Cardiac fibroblast (primary cell): ENCODE measurements at places on chromosomes 7 and 10.
A peak's percentile ranks its signal among the peaks of the same experiment; 100 is the strongest.

- peak; percentile 97 for DNase-seq
Measured at GRCh38 chr7:121530227-121531174, 134.4 kb upstream of the FAM3C start.

- no peak for DNase-seq
Measured at GRCh38 chr7:25263337-25263736, 35.1 kb upstream of the NPVF start.

- DNase-seq = no peak
Measured at GRCh38 chr10:59587083-59587755, 122.4 kb downstream of the SLC16A9 start.

DNA sequence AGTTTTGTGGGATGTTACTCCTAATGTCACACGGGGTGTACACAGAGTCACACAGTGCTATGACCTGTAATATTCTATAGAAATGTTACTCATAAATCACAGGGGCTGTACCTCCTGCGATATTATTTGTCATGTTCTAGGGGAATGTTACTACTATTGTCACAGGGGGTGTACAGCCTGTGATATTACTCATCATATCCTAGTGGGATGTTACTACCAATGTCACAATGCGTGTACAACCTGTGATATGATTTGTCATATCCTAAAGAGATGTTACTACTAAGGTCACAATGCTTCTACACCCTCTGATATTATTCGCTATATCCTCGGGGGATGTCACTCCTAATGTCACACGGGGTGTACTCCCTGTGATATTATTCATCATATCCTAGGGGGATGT lies 7.6 kb upstream of the CCZ1B start:
- DNase-seq = no peak

- no peak for DNase-seq
Measured at GRCh38 chr7:150580638-150581394, 13.6 kb downstream of the GIMAP4 start.

- no peak for DNase-seq
Measured at GRCh38 chr10:127195041-127195506, 1.3 kb downstream of the INSYN2A start.

DNA sequence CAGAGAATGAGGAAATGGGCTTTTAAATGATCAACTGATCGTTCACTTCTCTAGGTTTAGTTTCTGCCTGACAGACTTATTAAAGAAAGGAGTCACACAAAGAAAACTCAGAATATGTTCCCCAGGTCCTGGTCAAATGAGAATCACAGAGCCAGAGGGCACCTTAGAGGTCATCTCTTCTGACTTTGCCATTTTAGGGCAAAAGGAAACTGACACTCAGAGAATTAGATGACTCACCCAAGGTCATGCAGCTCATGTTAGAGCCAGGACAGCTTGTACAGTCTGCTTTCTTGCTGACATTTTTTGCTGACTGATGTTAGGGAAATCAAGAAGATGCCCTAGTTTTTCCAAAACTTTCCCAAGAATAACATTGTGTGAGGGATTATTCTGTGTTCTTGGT lies 312.7 kb upstream of the SP8 start:
- DNase-seq = no peak

GRCh38 chr7:47688311-47689100 lies 106.6 kb upstream of the TNS3 start:
- DNase-seq = no peak

DNA sequence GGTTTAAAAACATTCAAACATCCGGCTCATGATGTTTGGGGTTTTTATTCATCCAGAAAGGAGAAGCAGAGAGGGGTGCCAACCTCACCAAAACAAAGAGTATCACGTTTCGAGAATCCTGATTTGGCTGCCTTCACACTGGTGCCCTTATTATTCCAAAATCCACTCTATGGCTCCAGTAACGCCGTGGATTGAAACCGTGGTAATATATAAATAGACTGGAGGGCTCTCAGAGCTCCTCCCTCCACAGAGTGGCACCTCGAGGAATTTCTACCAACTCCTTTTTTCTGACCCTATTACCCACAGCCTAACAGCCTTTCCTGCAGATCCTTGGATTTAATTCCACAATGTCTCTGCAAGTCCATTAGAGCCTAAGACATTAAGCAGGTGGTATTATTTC lies 353.6 kb downstream of the CRPPA start:
- no peak for DNase-seq

- no peak for DNase-seq
Measured at GRCh38 chr7:92636018-92636560, 45.9 kb upstream of the FAM133B start.

- DNase-seq = peak; percentile 8
Measured at GRCh38 chr7:44912775-44913347, 27.5 kb upstream of the PURB start.

DNA sequence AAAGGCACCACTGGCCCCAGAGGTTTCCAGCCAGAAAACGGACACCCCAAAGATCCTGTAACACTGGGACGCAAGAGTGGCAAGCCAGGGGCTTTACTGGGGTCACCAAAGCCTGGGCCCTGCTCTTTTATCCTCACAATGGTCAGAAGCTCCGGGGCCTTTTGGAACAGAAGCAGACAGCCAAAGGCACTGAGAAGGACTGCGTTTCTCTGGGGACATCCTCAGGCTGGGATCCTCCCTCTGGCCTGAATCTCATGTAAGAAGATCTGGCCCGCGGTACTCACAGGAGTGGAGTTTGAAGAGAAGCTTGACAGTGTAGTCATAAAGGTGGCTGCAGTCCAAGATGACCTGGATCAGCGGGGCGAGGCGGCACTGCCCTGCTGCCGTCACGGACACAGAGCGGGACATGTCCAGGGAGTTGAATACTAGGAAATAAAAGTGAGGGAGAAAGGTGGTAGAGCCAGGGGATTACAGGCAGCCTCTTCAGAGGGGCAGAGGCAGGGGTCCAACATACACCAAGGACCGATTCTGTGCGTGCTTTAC lies 81.4 kb downstream of the SPDYE5 start:
- no peak for DNase-seq

- no peak for DNase-seq
Measured at GRCh38 chr10:98033515-98033914, 3.1 kb upstream of the CRTAC1 start.

- DNase-seq = peak; percentile 75
Measured at GRCh38 chr10:121753726-121754476, 155.7 kb upstream of the FGFR2 start.

- peak; percentile 91 for DNase-seq
Measured at GRCh38 chr10:80104066-80104926, 25.8 kb downstream of the TMEM254 start.

DNA sequence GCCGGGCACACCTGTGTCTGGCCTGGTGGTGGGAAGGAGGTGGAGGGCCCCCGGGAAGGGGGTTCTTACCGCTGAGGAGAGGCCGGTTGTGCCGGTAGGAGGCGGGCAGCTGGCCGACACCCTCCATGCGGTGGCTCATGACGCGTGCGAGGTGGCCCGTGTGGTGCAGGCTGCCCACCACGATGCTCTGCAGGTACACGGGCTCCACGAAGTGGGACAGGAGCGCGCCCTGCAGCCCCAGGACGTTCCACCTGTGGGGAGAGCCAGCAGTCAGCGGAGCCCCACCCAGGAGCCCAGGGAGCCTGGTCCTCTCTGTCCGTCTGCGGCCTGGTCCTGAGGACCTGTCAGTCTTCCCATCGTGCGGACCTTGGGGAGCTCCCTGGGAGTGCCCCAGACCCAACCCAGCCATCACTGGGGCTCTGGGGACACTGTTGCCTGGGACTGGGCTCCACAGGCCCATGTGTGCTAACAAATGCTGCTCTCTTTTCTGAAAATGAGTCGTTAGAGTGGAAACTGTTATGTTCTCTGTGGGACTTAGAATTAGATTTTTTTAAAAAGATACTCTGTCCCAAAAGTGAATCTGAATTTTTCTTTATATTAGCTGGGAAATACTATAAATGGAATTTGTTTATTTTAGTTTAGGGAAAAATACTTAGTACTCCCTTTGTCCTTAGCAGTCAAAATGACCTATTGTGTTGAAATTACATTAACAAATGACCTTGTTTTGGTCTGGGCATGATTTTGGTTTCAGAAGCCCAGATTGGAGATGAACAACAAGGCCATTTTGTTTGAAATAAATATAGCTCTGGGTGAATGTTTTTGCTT lies 143.9 kb downstream of the WDR37 start:
- no peak for DNase-seq

DNA sequence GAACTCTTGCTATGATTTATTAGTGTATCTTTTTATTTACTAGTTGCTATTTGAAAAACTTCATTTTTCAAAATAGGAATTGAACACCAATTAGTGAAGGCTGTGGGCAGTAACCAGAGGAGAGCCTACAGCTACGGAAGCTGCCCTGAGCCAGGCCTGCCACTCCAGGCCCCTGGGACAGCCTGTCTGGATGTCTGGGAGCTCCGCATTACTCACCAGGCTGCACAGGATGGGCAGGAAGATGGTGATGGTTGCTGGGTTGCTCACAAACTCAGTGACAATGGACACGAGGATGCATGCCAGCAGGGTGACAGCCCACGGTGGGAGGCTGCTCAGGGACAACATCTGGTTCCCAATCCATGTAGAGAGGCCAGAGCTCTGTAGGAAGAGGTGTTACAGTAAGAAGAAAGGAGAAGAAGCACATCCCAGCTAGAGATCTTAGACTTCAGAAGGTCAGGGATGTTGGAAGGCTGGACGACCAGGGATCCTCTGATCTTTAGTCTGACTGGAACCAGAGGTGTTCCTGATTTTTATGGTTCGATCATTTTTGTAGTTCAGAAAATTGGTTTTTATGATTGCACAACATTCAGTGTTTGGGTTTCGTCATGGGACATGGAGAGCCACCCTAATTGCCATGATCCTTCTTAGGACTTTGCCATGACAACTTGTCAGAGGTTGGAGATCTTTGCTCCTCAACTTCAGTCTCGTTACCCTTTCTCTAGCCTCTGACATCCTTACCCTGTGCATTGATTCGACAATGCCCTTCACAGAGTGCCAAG lies 23.2 kb downstream of the STMP1 start:
- no peak for DNase-seq

- DNase-seq = no peak
Measured at GRCh38 chr10:109993551-109994330, 14.0 kb upstream of the ADD3 start.
